H7 (cell line): ENCODE measurements at places on chromosomes 1 and 21. TPM values are rescaled to one million over a fixed set of nuclear protein-coding genes. Genes with fewer than 3 reads are reported as not detected.
A peak's percentile ranks its signal among the peaks of the same experiment; 100 is the strongest.

MTOR gene
- 74.4 and 83.6 TPM in 2 replicates for total RNA-seq

EVA1C gene
- 3.3 and 4.5 TPM in 2 replicates for total RNA-seq

KCNJ9 gene
- total RNA-seq: 0.07 TPM in 1 of 2 replicates, not detected in the other

PKN2 gene
- 22.8 and 42.5 TPM in 2 replicates for total RNA-seq

PITHD1 gene
- total RNA-seq: 122 and 125 TPM in 2 replicates

PTGFR gene
- total RNA-seq: not detected in 2 replicates

DNA sequence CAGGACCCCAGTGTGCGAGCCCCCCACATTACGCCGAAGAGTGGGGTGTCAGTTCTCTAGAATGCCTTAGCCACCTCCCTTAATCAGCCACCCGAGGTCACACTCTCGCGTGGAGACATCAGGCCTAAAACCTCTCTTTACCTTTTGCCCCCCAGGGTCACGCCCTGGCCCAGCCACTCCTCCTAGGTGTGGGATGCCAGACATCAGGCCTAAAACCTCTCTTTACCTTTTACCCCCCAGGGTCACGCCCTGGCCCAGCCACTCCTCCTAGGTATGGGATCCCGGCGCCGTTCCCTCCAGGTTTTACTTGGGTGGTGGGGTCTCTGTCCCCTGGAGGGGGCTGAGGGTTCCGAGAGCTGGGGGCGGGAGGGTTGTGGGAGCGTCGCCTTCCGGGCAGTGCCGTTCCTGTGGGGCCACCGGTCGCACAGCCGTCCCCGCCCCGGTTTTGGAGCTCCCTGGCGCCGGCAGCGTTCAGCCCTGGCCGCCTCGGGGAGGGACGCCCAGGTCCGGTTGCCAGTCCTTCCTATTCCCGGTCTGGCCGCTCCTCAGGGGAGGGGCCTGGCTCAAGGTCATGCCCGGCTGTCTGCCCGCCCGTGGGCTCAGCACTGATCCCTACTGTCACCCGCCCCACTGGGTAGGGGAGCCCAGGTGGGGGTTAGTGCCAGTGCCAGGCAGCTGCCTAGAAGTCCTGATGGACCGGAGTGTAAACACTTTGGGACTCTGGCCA is 882 bp downstream of the VPS13D start:
- DNase-seq: peak; percentile 81

- DNase-seq: peak; percentile 92
Observed at GRCh38 chr1:202007805-202008489, 2.4 kb upstream of the ELF3 start.

- DNase-seq: no peak
Observed at GRCh38 chr1:118934706-118935105, 53.4 kb downstream of the TBX15 start.

DNA sequence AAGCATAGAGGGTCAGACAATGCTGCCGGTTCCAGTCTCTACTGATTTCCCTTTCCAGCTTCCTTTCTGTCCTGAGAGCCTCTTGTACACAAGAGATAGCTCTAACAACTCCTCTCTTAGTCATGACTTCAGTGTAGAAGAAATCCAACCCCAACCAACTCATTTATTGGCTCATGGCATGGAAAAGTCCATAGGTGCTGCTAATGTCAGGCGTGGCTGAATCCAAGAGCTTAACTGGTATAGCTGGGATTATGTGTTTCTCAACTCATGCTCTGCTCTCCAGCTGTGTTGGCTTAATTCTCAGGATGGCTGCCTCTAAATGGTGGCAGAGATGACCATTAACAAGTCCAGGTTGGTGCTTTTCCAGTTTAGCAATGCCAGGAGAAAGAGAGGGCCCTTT is 12.4 kb upstream of the THRAP3 start:
- no peak for DNase-seq

- DNase-seq: no peak
Observed at GRCh38 chr1:17109892-17110554, 9.2 kb downstream of the PADI2 start.

GRCh38 chr1:93114391-93114790 is 35.3 kb downstream of the MTF2 start:
- DNase-seq: no peak
